AG04450 (cell line): ENCODE measurements at places on chromosomes 1 and 21.

- no peak for DNase-seq
These were observed 665.5 kb downstream of the PTPRU start for GRCh38 chr1:29901624-29902325.

GRCh38 chr1:53627031-53627430 lies 111.9 kb downstream of the GLIS1 start:
- DNase-seq, result no peak

DNA sequence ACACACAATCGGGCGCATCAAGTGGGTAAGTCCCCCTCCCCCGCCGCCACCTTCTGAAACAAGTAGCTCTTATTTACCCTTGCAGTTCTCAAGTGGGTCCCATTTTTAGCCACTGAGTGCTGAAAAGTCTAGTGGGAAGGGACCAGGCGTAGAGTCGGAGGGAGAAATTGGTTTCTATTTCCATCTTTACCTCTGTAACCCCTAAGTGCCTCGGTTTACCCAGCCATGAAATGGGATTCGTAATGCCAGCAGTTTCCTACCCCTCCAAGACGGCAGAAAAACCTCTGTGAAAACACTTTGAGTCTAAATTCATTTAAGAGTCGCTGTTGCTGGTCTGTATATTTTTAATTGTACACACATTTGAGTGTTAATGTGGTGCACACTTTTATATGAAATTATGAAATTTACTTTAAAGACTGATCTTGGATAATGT lies 928 bp downstream of the TLCD4 start:
- no peak for DNase-seq

DNA sequence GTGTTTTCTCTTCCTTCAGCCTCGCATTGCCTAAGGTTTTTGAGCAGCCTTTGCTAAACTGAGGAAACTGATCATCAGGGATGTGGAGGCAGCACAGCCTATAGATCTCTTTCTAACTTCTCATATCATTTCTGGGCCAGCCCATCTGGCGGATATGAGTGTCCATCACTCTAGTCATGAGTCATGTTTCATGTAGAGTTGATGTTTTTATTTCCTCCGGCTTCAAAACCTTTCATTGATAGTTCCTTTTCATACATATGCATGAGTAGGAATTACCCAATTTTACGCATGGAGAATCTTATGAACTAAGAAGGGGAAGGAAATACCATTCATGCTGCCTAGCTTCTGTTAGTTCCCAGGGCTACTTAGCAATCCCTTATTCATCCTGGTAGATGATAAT lies 66.3 kb downstream of the SPATA46 start:
- no peak for DNase-seq

- no peak for DNase-seq
These were observed 675.8 kb downstream of the MATN1 start for GRCh38 chr1:30047576-30047975.

- no peak for DNase-seq
These were observed 13.6 kb upstream of the ADARB1 start for GRCh38 chr21:45060675-45061311.
